NCI-H460 (cell line): ENCODE measurements at places on chromosomes 3 and 15. TPM values are rescaled to one million over a fixed set of nuclear protein-coding genes. Genes with fewer than 3 reads are reported as not detected.

The CYFIP1 gene
- 70.5 and 72.8 TPM in 2 replicates for total RNA-seq

The FGD5 gene
- total RNA-seq = 0.17 TPM in 1 of 2 replicates, not detected in the other

The HRG gene
- total RNA-seq = 0.10 TPM in 1 of 2 replicates, not detected in the other

The TNFSF10 gene
- total RNA-seq = 0.12 and 1.5 TPM in 2 replicates

The BDH1 gene
- 0.55 and 0.74 TPM in 2 replicates for total RNA-seq

The SCN5A gene
- total RNA-seq = 0.06 and 0.10 TPM in 2 replicates

GRCh38 chr3:131704098-131704497 lies 201.3 kb upstream of the MRPL3 start:
- DNase-seq = no peak

DNA sequence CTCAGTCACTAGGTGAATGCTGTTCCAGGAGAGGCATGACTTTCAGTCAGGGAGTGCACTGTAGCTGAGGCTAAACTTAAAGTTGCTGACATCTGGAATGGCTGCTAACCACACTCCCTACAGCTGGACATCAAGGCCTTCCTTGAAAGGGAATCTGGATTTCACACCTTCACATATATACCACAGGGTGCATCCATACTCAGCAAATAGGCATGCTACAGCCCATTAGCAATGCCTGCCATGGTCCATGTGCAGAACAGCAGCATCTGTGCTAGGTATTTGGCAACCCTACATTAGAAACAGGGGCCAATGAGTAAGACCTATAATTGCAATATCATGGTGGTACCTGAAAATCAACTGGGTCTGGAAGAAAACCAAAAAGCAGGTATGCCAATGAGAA lies 74.8 kb downstream of the SNTN start:
- no peak for DNase-seq

- no peak for DNase-seq
These were observed 155.4 kb downstream of the TP63 start for GRCh38 chr3:189786479-189787064.
